Head of caudate nucleus (tissue), 42 donors: ENCODE measurements at places on chromosomes 7 and 10.

GRCh38 chr7:135382173-135382572 is 127.7 kb downstream of the CNOT4 start:
- no peak for DNase-seq

DNA sequence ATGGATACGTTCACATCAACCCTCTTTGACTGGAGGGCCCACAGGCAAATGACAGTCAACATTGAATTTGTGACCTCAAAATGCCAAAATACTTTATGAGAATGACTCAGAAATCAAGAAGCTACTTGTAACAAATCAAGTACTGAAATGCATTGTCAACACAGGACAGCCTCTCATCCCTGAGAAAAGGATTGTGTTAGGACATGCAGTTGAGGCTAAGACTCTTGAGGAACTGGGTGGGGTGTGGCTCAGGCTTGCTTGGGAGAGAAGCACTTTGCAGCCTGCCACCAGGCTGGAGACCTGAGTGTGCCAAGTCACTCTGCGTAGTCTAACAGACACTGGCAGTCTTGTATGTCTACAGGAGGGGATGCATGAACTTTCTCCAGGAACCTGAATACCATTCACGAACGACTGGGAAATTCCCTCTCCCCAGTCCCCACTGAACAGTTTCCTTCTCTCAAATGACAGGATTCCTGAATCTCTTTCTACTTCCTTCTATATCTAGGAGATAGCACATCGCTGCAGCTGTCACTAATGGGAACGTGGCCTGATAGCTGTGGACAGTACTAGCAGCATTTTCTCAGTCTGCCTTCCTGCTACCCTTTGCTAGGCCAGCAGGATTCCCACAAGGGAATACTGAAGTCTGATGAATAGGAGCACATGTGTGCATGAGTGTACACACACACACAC is 3.3 kb upstream of the SMO start:
- DNase-seq: no peak

DNA sequence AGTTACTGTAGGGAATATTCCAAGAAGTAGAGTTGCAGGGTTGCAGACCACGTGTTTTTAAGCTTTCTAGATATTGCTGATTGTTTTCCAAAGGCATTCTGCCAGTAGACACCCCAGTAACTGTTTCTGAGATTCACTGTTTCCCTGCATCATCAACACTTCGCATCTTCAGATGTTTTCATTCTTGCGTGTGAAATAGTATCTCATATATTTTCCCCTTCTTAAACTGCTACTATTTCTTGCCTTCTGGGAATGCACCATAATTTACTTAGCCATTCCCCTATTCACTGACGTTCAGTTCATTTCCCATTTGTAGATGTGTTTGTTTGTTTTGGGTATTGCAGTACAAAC is 30.7 kb downstream of the ALOX5 start:
- no peak for DNase-seq

- no peak for DNase-seq
These were observed 63.8 kb downstream of the ENTPD1 start for GRCh38 chr10:95819620-95820329.

DNA sequence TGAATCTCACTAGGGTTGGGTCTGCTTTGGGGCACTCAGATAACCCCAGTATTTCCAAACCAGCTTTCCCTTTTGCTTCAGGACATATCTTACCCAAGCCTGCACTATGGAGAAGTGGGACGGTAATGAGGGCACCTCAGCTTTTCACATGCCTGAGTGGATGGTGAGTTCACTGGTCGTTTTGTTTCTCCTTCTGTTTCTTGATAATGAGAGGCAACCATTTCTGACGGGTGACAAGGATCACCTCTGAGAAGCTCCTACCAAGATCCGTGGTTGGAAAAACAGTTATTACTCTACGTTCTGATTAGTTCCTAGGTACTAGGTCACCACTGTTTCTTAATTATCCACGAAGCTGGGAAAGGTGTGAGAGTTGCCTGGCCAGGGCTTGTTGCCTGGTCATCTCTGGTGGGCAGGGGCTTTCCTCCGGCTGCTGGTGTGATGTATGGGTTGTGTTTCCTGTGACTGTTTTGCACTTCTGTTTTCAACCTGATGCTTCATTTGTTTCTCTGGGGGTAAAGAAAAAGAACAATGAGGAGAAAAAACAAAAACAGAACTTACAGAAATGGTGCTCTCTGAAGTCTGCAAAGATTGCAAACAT is 65.7 kb upstream of the STRIP2 start:
- DNase-seq: no peak

- no peak for DNase-seq
These were observed 853.9 kb downstream of the SORCS1 start for GRCh38 chr10:106310596-106310995.

DNA sequence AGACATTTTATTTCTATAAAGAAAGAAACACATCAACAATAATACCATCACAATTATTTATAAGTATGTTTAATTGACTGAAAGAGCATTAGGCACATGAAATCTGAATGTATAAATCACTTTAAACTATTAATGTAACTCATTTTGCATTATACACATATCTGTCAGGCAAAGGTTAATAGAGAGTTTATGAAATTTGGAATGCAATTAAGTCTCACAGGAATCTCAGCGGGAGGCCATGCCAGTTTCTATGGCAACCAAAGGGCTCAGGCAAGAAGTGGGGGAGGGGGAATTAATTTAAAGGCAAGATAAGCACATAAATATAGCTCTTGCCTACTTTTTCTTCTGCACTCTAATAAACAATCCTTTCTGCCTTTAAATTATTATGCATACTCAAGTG is 152.6 kb downstream of the SLC16A9 start:
- no peak for DNase-seq

GRCh38 chr10:18505456-18506118 is 145.8 kb downstream of the NSUN6 start:
- DNase-seq: no peak

- DNase-seq: no peak
These were observed 131.3 kb downstream of the ALOX5 start for GRCh38 chr10:45505311-45505710.

DNA sequence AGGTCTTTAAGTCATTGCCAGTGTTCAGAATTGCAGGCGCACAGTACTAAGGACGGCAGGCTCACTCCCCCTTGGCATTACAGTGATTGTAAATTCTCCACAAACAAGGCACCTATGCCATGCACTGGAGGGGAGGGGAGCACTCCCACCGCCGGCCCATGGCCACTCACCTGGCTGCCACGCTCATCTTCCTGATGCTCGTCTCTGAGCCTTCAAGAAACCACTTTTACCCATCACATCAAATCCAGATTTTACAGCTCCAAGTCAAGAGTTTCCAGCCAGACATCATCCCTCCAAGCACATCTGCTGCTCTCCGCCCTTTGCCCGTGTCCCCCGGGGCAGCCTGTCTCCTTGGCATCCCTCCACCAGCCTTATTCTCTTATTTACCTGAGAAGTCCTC is 350.2 kb upstream of the SHH start:
- no peak for DNase-seq

DNA sequence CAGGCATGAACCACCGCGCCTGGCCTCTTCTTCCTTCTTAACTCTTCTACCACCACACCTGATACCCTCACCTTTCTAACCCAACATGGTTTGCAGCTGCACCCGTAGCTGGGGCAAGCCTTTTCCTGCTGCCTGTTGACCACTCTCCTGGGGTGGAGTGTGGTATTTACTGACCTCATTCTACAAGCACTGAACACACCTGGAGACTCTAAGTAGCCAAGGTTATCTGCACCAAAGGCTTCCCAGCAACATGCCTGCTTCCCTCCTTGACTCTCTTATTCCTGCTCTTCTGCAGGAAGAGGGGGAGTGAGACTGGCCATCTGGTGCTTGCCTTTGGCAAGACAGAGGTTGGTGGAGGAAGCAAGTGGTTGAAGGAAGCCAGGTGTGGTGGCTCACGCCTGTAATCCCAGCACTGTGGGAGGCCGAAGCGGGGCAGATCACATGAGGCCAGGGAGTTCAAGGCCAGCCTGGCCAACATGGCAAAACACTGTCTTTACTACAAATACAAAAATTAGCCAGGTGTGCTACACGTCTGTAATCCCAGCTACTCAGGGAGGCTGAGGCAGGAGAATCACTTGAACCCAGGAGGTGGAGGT is 10.1 kb downstream of the ACTR1A start:
- DNase-seq: no peak

DNA sequence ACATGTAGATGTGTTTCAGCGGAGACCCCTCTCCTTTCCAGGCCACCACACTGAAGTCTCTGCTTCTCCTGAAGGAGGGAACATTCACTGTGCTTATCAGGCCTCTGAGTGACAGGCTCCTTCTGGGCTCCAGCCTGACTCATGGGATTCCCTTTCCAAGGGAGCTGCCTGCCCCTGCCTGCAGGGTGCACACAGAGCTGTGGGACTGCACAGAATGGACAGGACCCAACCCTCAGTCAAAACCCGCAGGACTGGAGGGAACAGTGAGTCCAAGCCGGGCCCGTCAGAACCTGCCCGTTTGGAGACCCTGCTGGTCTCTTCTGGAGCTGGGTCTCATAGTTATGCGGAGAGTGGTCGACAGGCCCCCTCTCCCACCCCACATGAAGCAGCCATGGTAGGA is 32.6 kb downstream of the PLAC9 start:
- DNase-seq: no peak

- DNase-seq: no peak
These were observed 27.1 kb downstream of the OGDH start for GRCh38 chr7:44633254-44634186.

GRCh38 chr7:94666879-94667587 is 11.1 kb upstream of the SGCE start:
- DNase-seq: no peak

GRCh38 chr10:43864656-43865055 is 216.0 kb upstream of the ZNF32 start:
- no peak for DNase-seq
